Cardiac atrium fibroblast (primary cell): ENCODE measurements at places on chromosomes 11 and 22. TPM values are rescaled to one million over a fixed set of nuclear protein-coding genes. Genes with fewer than 3 reads are reported as not detected.

Gene CADM1
- total RNA-seq: 0.16 and 1.3 TPM in 2 replicates

Gene KDM4D
- 0.72 and 1.9 TPM in 2 replicates for total RNA-seq

Gene POLR2L
- 209 and 229 TPM in 2 replicates for total RNA-seq

Gene SLC5A1
- total RNA-seq: not detected in 2 replicates

Gene SGSM1
- total RNA-seq: 0.32 TPM in 1 of 2 replicates, not detected in the other

Gene OR2AT4
- not detected in 2 replicates for total RNA-seq

Gene MFRP
- total RNA-seq: not detected in 2 replicates

Gene SH3BP1
- total RNA-seq: 14.3 and 16.1 TPM in 2 replicates

Gene KRTAP5-10
- not detected in 2 replicates for total RNA-seq

Gene ART5
- not detected in 2 replicates for total RNA-seq

Gene PANX3
- total RNA-seq: not detected in 2 replicates

Gene SUSD2
- total RNA-seq: 25.3 and 54.0 TPM in 2 replicates

Gene TUBA8
- total RNA-seq: 0.72 and 0.97 TPM in 2 replicates

Gene DKK3
- total RNA-seq: 61.9 and 77.9 TPM in 2 replicates

Gene PKDREJ
- not detected in 2 replicates for total RNA-seq

Gene GSTT2
- not detected in 2 replicates for total RNA-seq

Gene SLC22A6
- total RNA-seq: not detected in 2 replicates

Gene LINC01488
- total RNA-seq: not detected in 2 replicates

Gene RAB39A
- not detected in 2 replicates for total RNA-seq

Gene TMEM86A
- total RNA-seq: 0.54 and 2.1 TPM in 2 replicates

Gene RFPL3
- total RNA-seq: not detected in 2 replicates
